Retina (tissue), 1 donor: ENCODE measurements at places on chromosomes 16 and 17.
A peak's percentile ranks its signal among the peaks of the same experiment; 100 is the strongest.

DNA sequence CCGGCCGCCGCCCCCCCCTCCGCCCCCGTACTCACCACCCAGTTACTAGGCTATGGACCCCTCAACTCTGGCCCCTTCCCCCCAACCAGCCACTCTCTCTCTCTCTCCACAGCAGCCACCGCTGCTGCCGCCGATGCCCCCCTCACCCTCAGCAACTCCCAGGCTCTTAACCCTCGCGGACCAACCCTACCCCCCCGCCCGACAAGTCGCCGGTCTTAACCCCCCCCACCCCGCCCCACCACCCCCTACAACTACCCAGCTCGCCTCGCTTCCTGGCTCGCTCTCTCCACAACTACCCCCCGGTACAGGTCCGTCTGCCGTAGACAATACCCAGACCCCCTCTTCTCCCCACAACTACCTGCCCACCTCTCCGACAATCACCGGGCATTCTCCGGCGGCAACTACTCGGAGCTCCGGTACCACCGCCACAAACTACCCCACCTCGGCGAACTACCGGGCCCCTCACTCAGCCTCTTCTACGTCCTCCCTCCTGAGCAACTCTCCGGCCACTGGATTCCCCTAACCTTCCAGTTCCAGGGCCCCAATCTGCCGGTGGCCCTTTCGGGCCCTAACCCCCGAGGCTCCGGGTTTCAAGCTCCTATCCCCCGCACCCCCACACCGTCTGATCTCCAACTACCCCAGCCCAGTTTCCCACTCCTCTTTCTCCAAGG, 702 bp downstream of the PHF23 start:
- DNase-seq, result peak; percentile 53

GRCh38 chr16:159136-159849, 6.5 kb upstream of the HBM start:
- DNase-seq, result no peak

DNA sequence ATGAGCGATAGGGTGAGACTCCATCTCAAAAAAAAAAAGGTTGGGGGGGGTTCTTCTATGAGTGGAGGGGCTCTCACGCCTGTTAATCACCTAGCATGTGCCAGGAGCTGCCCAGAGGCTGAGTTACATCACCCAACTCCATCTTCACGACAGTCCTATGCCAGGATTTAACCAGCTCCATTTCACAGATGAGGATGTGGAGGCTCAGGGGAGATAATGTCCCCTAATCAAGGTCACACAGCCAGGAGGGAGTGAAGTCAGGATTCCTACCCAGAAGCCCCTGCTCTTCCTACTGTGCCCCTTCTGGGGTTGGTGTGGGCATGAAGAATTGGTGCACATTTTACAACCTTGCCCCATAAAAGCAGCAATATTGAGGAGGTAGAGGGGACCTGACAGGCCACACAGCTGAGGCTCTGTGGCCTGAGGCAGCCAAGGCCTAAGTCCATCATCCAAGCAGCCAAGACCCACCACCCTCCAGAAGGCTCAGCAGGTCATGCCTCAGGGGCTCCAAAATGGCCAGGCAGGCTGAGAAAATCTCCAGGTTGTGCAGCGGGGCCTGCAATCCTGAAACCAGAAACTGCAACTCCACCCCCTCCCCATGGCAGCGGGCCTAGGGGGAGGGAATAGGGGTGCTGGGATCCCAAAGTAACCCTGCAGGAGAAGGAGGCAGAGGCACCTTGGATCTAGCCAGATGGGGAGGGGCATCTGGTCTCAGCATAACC, 6.9 kb downstream of the PPY start:
- DNase-seq, result no peak

GRCh38 chr17:27762527-27763305, 37.6 kb downstream of the NOS2 start:
- no peak for DNase-seq

GRCh38 chr17:72788950-72789585, 303.4 kb downstream of the SLC39A11 start:
- DNase-seq, result no peak

DNA sequence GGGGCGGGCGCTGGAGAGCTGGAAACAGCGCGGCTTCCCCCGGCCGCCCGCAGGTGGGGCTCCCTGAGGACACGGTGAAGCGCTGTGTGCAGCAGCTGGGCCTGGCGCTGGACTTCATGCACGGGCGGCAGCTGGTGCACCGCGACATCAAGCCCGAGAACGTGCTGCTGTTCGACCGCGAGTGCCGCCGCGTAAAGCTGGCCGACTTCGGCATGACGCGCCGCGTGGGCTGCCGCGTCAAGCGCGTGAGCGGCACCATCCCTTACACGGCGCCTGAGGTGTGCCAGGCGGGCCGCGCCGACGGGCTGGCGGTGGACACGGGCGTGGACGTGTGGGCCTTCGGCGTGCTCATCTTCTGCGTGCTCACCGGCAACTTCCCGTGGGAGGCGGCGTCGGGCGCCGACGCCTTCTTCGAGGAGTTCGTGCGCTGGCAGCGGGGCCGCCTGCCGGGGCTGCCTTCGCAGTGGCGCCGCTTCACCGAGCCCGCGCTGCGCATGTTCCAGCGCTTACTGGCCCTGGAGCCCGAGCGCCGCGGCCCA, 27.8 kb downstream of the SBK1 start:
- no peak for DNase-seq

- DNase-seq, result peak; percentile 75
These were observed 339 bp downstream of the N4BP1 start for GRCh38 chr16:48609652-48610029.

- DNase-seq, result peak; percentile 72
These were observed 1.2 kb downstream of the HAS3 start for GRCh38 chr16:69106491-69107315.

DNA sequence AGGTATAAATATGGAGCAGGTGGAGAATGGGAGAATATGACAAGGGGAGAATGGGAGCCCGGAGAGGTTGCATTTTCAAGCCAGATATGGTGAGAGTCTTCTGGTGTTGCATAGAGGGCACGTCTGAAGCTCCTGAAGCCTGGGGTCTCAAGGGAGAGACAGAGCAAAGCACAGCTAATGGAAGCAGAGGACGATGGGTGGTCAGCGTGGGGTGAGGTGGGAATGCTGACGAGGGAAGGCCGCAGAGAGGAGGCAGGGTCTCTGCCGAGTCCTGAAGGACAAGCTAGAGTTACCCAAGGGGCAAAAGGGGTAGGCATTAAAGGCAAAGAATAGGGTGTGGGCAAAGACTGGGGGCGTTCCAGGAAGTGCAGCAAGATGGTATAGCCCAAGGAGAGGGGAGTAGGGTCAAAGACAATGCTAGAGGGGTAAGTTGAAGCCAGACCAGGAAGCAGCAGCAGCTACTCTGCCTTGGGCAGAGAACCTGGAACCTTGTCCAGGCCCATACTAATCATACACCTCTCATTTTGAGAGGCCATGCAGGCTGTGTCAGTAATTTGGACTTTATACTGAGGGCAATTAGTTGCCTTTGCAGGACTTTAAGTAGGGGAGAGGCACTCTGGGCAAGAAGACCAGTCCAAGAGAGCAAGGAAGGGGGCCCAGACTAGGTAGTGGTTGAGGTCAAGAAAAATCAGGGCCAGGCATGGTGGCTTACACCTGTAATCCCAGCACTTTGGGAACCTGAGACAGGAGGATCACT, 2.7 kb downstream of the OTOP3 start:
- no peak for DNase-seq

DNA sequence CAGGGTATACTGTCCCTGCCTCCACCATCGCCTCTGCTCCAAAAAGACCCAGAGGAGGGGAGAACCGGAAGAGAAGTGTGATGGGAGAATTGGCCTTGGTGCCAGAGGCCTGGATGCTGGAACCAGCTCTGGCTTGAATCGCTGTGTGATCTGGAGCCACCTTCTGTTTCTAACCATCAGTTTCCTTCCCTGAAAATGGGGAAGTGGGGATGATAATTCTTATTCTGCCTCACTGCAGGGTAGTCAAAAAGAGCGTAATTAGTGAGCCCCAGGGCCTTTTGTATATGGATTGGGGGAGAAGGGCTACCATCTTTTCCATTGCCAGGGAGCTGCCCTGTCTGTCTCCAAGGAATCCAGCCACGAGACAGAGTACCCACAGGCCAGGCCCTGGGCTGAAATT, 52.2 kb downstream of the CCT6B start:
- no peak for DNase-seq

GRCh38 chr16:89077076-89077475, 16.6 kb upstream of the ACSF3 start:
- no peak for DNase-seq

GRCh38 chr17:80931421-80932265, 60.0 kb upstream of the CHMP6 start:
- DNase-seq, result peak; percentile 78

- no peak for DNase-seq
These were observed 89.5 kb downstream of the MARF1 start for GRCh38 chr16:15553313-15554088.

- no peak for DNase-seq
These were observed 35.3 kb upstream of the TBC1D3K start for GRCh38 chr17:37888881-37889280.

- no peak for DNase-seq
These were observed 4.1 kb downstream of the MAP2K3 start for GRCh38 chr17:21288571-21289017.

- DNase-seq, result peak; percentile 86
These were observed 37.2 kb upstream of the ADGRG1 start for GRCh38 chr16:57591086-57591869.

DNA sequence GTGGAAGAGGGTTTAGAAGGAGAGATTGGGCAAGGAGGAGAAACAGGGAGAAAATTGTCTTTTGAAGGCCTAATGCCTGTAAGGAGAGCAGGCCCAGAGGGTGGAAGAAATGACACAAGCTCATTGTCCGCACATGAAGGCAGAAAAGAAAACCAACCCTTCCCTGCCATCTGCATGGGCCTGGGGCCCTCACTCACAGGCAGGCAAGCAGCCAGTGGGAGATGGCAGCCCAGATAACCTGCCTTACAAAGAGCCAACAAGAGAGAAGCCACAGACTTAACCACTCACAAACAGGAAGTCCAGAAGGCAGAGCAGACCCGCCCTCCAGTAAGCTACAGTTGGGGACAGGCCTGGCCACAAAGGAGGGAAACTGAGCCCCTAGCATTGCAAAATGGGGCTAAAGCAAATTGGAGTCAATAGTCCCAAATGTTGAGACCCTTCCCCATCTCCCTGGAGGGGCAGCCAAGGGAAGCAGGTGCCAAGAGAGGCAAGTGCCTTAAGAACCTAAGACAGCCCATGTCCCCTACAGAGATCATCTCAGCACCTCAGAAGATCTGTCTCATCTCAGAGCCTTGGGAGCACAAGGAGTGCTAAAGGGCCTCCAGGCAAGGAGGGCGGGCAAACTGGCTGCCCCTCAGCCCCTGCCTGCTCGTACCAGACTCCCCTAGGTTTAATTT, 7.3 kb upstream of the TSPOAP1 start:
- no peak for DNase-seq

DNA sequence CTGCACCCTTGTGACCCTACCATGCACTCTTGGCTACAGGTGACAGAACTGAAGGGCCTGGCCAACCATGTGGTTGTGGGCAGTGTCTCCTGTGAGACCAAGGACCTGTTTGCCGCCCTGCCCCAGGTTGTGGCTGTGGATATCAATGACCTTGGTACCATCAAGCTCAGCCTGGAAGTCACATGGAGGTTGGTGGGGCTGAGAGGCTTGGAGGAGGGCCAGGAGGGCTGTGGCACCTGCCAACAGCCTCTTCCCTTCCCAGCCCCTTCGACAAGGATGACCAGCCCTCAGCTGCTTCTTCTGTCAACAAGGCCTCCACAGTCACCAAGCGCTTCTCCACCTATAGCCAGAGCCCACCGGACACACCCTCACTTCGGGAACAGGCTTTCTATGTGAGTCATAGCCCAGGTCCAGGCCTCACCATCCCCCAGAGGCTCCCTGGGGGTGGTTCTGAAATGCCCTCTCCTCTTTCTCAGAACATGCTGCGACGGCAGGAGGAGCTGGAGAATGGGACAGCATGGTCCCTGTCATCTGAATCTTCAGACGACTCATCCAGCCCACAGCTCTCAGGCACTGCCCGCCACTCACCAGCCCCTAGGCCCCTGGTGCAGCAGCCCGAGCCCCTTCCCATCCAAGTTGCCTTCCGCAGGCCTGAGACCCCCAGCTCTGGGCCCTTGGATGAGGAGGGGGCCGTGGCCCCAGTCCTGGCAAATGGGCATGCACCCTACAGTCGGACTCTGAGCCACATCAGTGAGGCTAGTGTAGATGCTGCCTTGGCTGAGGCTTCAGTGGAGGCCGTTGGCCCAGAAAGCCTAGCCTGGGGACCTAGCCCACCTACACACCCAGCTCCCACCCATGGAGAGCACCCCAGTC, 13.0 kb downstream of the RIPOR1 start:
- DNase-seq, result no peak

GRCh38 chr16:81496321-81496720, 51.7 kb downstream of the CMIP start:
- DNase-seq, result peak; percentile 32

DNA sequence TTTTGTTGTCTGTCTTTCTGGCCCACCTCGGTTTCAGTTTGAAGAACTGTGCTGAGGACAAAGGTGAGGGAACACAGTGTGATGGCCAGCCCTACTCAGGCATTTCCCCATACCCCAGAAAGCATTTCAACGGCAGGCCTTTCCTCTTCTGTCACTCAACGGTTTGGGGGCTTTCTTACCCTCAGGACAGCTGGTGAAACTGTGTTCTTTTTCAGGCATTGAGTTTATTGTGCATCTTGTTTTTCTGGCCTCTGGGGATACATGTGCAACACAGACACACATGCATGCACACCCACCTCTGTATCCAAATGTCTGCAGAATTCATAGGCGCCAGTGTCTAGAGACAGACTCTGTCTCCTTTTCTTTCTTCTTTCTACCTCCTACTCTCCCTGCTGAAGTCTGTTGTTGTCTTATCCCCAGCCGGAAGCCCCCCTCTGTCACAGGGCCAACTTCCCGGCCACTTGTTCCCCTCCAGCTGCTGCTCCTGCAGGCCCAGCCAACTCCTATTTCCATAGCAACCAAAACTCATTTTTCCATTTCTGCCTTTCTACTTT, 17.0 kb downstream of the CHD9 start:
- peak; percentile 39 for DNase-seq

- DNase-seq, result no peak
These were observed 17.4 kb downstream of the CSF3 start for GRCh38 chr17:40032322-40033320.

DNA sequence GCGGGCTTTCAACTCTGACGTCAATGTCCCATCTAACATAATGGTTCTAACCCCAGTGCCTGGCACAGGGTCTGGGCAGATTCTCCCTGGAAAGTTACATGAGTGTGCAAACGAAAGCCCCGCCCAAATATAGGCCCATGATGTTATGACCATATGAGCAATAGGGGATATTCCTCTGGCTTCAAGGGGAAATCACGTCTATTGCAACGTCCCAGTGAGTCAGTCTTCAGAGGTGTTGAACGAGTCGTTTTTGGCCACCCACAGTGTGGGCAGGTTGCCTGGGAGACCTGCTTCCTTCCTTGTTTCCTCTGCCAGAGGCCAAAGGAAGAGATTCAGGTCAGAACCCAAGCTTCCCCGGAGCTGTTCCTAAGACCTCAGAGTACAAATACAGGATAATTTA, 30.3 kb downstream of the PIK3R5 start:
- no peak for DNase-seq

GRCh38 chr16:87665193-87665592, 62.9 kb downstream of the JPH3 start:
- DNase-seq, result no peak

DNA sequence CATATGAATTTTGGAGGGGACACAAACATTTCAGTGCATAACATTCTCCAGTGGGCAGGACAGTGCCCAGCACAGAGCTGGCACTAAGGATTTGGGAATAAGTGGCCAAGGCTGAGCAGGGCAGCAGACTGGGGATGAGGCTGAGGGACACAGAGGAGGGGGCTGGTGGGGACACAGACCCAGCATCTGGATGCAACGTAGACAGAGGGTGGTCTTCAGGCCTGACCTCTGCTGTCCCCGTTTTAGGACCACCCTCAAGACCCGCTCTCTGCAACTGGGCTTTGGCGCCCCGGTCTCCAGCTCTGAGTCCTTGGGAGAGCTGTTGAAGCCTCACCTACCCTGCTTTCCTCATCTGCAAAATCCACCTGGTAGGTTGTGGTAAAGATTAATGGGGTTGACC, 3.3 kb upstream of the PRSS33 start:
- no peak for DNase-seq
